DMS53 (cell line): ENCODE measurements at places on chromosomes 13 and 19.

GRCh38 chr13:64248371-64249065 is 2832.9 kb upstream of the PCDH20 start:
- DNase-seq = no peak

- peak; percentile 74 for DNase-seq
Observed at GRCh38 chr19:861756-862580, 2.5 kb downstream of the CFD start.

- DNase-seq = no peak
Observed at GRCh38 chr19:8887364-8887763, 55.2 kb downstream of the MBD3L1 start.

DNA sequence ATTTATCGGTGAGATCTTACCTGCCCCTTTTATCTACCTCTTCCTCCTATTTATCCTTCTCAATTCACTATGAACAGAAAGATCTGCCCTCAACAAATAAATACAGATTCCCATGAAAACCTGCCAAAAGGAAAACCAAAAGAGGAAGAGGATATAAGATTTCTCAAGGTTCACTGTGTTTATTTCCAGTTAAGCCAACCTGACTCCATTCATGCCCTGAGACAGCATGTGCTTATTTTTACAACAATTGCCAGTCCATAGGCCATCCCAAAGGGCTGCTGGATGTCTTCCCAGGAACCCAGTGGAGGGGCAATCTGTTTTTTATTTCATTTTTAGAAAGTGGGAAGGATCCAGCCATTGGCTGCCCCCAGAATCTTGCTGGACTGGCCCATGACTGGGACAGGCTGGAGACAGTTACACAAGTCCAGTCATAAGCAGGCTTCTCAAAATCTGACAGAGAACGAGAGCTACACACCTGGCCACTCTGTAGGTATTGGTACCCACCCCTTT is 209.1 kb downstream of the IRS2 start:
- peak; percentile 19 for DNase-seq

- DNase-seq = no peak
Observed at GRCh38 chr19:50728084-50728737, 5.0 kb downstream of the CLEC11A start.

GRCh38 chr13:113422807-113423519 is 30.3 kb downstream of the ADPRHL1 start:
- DNase-seq = no peak

GRCh38 chr13:33679658-33680012 is 138.3 kb upstream of the RFC3 start:
- DNase-seq = no peak

GRCh38 chr13:33218020-33218419 is 67.5 kb downstream of the STARD13 start:
- DNase-seq = no peak

DNA sequence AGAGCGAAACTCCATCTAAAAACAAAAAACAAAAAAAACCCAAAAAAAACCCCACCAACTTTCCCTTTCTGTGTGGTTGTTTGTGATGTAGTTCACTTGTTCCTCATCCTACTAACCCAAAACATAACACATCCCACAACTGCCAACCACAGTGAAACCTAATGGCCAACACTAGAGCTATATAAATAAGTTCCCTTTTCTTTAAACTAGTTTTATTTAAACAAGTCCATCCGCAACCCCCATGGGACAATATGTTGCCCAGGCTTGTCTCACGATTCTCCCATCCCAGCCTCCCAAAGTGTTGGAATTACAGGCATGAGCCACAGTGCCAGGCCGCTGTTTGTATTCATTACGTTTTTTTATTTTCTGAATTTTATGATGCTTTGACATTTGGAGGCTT is 71.2 kb upstream of the ADGRE5 start:
- no peak for DNase-seq
